Spinal cord (tissue), 10 donors: ENCODE measurements at places on chromosomes 1 and 21.
A peak's percentile ranks its signal among the peaks of the same experiment; 100 is the strongest.

GRCh38 chr1:19232524-19232846, 18.8 kb downstream of the EMC1 start:
- H3K27me3 ChIP-seq = no peaks in the 10 kb centered on the region
- H3K4me1 ChIP-seq = no peaks in the 10 kb centered on the region
- H3K4me3 ChIP-seq = no peak overlapping the region
- DNase-seq = no peak
- H3K27ac ChIP-seq = no peak overlapping the region
- peaks cover 80% of the 10 kb centered on the region for H3K36me3 ChIP-seq

GRCh38 chr1:13930151-13930550, 230.2 kb downstream of the PRDM2 start:
- no peaks in the 10 kb centered on the region for H3K36me3 ChIP-seq
- H3K4me1 ChIP-seq = peaks cover 6% of the 10 kb centered on the region
- no peaks in the 10 kb centered on the region for H3K27me3 ChIP-seq
- no peak overlapping the region for H3K4me3 ChIP-seq

DNA sequence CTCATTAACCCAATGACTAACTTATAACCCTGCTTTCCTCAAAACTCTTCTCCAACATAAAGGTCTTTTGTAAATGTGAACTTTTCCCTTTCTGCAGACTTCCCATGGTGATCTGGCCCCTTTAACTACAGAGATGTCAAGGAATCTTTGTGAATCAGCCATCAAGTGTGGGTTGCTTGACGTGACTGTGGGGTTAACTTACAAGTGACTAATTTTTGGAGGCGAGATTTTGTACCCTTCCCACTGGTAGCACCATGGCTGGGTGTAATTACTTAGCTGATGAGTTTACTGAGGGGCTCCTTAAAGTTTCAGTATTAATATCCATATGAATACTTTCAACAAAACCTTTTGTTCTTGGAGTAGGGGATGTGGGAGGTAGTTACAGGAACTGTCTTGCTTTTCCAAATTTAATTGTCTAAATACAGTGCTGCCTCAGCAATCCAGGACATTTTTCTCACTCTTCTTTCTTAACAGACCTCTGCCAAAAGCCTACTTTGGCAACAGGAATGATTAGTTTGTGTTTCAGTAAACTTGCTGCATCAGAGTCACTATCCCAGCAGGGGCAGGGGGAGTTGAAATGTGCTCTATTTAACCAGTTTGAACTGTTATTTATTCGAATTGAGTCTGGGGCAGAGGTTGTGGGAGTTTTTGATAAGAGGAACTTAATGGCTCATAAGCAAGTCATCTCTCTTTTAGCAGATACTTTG, 217.3 kb upstream of the FGGY start:
- H3K27ac ChIP-seq = no peak overlapping the region
- H3K4me1 ChIP-seq = peaks cover 12% of the 10 kb centered on the region
- no peak overlapping the region for H3K4me3 ChIP-seq

GRCh38 chr1:200990114-200990513, 33.4 kb downstream of the KIF21B start:
- H3K4me1 ChIP-seq = peaks cover 30% of the 10 kb centered on the region
- H3K27me3 ChIP-seq = no peaks in the 10 kb centered on the region
- H3K36me3 ChIP-seq = peaks cover 90% of the 10 kb centered on the region
- H3K27ac ChIP-seq = no peak overlapping the region
- DNase-seq = no peak

DNA sequence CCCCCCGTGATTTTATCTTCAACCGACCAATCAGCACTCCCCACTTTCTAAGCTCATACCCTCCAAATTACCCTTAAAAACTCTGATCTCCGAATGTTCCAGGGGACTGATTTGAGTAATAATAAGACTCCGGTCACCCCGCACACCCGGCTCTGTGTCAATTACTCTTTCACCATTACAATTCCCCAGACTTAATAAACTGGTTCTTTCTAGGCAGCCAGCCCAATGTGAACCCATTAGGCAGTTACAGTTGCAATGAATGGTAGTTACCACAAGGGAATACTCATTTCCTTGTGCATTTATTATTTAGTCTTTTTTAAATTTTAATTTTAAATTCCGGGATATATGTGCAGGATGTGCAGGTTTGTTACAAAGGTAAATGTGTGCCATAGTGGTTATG, 177.9 kb downstream of the HFM1 start:
- no peaks in the 10 kb centered on the region for H3K4me1 ChIP-seq
- no peaks in the 10 kb centered on the region for H3K36me3 ChIP-seq
- no peak for DNase-seq
- H3K4me3 ChIP-seq = no peak overlapping the region
- H3K27ac ChIP-seq = no peak overlapping the region
- no peaks in the 10 kb centered on the region for H3K27me3 ChIP-seq

DNA sequence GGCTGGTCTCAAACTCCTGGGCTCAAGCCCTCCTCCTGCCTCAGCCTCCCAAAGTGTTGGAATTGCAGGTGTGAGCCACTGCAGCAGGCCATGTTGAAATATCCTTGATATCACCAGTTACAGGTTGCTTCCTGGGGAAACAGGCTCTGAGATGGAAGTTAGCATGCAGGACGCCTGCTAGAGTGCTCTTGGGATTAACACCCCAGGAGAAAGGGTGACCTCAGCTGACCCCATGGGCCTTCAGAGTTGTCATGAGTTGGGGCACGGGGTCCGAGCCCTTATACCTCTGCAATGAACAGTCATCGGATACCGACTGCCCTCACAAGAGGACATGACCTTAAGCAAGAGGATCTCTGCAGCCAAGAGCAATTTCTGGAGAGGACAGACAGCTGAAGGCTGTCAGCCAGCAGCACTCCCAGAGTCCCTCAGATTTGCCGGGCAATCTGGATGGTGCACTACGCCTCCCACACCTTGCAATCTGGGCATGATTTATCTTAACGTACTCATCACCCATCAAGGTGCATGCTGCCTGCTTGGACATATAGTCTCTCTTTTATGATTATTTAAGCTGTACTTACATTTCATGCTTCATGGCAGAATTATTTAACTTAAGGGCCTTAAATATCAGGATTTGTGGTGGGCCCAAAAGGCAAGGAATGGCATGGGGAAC, 134.6 kb downstream of the ADSS2 start:
- no peak overlapping the region for H3K4me3 ChIP-seq
- no peaks in the 10 kb centered on the region for H3K27me3 ChIP-seq
- H3K27ac ChIP-seq = no peak overlapping the region
- peaks cover 2% of the 10 kb centered on the region for H3K4me1 ChIP-seq

DNA sequence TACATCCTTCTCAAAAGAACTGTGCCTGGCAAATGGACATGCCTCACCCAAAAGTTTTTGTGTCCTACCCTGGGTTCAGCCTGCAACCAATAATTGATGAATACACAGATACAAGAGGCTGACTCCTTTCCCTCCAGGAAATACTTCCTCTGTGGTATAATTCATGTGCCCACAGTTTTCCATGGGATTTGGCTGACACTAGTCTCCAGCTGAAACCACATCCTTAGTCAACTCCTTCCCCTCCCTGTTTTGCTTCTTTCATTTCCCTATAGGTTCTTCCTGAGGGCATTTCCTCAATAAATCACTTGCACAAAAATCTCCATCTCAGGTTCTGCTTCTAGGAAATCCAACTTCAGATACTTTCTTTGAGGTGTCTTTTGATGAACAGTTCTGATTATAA, 436.6 kb upstream of the C1orf87 start:
- H3K27me3 ChIP-seq = no peaks in the 10 kb centered on the region
- DNase-seq = no peak

- no peaks in the 10 kb centered on the region for H3K27me3 ChIP-seq
- no peak overlapping the region for H3K27ac ChIP-seq
- H3K4me3 ChIP-seq = no peak overlapping the region
- H3K4me1 ChIP-seq = no peaks in the 10 kb centered on the region
- DNase-seq = no peak
- peaks cover 47% of the 10 kb centered on the region for H3K36me3 ChIP-seq
These were observed 24.3 kb upstream of the MTF1 start for GRCh38 chr1:37883671-37884070.

DNA sequence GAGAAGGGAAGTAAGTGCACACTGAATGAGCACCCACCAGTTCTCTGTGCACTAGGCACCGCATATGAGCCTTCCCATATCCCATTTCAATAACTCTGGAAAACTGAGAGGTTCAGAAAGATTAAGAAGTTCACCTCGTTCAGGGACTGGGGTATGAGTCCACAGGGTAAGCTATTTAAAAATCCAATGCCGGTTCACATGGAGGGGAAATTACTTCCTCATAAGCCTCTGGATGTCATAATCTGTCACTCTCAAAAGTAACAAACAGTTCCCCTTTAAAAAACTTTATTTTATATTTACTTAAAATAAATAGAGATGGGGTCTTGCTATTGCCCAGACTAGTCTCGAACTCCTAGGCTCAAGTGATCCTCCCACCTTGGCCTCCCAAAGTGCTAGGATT, 1.9 kb downstream of the OR2B11 start:
- no peak overlapping the region for H3K27ac ChIP-seq
- no peaks in the 10 kb centered on the region for H3K4me1 ChIP-seq
- H3K4me3 ChIP-seq = no peak overlapping the region

DNA sequence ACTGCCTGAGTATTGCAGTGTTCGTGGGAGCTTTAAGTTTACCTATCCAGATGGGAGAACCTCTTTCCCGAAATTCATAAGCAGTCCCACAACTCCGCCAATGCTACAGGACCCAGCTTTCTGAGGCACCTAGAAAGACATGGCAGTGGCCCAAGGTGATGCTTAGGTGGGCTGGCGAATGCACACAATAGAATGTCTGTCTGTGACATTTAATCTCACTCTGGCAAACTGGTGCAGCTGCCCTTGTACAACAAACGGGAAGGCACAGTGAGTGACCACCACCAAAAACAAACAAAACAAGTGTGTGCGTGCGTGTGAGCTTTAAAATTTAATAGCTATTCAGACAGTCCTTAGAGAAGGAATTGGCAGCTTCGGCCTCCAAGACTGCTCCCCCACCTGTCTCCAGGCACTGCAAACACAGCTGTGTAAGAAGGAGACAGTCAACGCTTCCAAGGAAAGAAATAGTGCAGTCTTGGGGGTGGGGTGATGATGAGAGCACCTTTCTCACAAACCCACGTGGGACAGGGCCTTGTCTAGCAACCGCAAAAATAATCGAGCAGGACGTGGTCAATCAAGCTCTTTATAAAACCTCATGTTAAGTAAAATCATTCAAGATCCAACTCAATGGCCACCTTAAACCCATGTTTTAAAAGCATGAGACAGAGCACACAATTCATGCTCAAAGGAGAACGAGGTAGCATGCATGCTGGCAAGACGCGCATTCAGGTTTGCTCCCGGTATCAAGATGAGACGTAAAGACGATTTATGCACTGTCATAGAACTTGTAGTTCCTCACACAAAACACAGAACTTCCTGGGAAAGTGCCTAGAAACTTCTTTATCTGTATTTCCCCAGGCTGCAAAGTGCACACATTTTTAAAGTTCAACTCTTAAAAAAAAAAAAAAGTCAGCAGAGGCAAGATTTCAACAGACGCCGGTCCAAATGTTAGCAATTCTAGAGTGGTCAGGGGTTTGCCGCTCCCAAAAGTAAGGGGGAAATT, 84.1 kb downstream of the TM2D1 start:
- H3K27me3 ChIP-seq = no peaks in the 10 kb centered on the region
- no peaks in the 10 kb centered on the region for H3K4me1 ChIP-seq
- peak; percentile 33 for DNase-seq
